Esophagus muscularis mucosa (tissue), 4 donors: ENCODE measurements at places on chromosomes 5 and 9.

- no peaks in the 10 kb centered on the region for H3K36me3 ChIP-seq
- no peak overlapping the region for H3K27ac ChIP-seq
- H3K27me3 ChIP-seq, result no peaks in the 10 kb centered on the region
- no peak overlapping the region for H3K4me3 ChIP-seq
Observed at GRCh38 chr5:33684496-33685159, 207.2 kb downstream of the ADAMTS12 start.

DNA sequence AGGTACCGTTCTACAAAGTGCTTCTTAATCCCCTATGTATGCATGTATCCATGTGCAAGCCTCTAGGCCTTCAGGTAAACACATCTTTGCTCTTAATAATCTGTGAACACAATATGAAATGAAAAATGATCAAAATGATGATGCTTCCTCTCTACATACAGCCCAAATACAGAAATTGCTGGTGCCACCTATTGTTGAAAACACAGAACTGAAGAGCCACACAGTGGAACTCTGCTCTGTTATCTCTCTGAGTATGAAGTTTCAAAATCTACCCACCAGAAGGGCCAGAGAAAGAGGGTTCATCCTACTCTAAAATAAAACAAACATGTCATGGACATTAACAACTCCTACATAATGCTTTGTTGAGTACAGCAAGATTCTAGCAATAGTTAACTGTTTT, 71.3 kb downstream of the GLIS3 start:
- no peak for DNase-seq
- H3K4me3 ChIP-seq, result no peak overlapping the region
- H3K36me3 ChIP-seq, result no peaks in the 10 kb centered on the region

GRCh38 chr9:105455836-105456475, 8.1 kb downstream of the FSD1L start:
- H3K4me1 ChIP-seq, result peaks cover 19% of the 10 kb centered on the region
- no peaks in the 10 kb centered on the region for H3K27me3 ChIP-seq
- H3K27ac ChIP-seq, result no peak overlapping the region

GRCh38 chr5:172377856-172378255, 76.5 kb downstream of the SH3PXD2B start:
- no peak overlapping the region for H3K27ac ChIP-seq
- no peaks in the 10 kb centered on the region for H3K27me3 ChIP-seq
- DNase-seq, result no peak
- no peaks in the 10 kb centered on the region for H3K36me3 ChIP-seq

GRCh38 chr9:115374724-115375268, 256.8 kb upstream of the TNC start:
- peaks cover under 1% of the 10 kb centered on the region for H3K4me1 ChIP-seq
- no peak for DNase-seq
- no peaks in the 10 kb centered on the region for H3K27me3 ChIP-seq
- no peak overlapping the region for H3K27ac ChIP-seq
- H3K36me3 ChIP-seq, result no peaks in the 10 kb centered on the region
